Erythroblast (primary cell): ENCODE measurements at places on chromosomes 4 and X.

DNA sequence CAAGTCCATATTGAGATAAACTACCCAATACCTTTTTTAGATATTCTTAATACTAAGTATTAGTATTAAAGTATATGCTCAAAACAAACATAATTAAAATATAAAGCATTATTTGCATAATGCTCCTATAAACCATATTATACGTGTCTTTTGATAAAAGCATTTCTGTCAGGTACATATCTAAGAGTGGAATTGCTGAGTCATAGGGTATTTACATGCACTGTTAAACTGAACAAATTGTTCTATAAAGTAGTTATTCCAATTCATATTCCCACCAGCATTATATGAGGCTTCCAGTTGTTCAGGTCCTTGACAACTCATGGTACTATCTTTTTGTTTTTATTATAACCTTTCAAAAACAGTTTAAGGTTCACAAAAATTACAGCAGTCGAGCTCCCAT lies 114.2 kb downstream of the FGF16 start:
- no peak for DNase-seq

DNA sequence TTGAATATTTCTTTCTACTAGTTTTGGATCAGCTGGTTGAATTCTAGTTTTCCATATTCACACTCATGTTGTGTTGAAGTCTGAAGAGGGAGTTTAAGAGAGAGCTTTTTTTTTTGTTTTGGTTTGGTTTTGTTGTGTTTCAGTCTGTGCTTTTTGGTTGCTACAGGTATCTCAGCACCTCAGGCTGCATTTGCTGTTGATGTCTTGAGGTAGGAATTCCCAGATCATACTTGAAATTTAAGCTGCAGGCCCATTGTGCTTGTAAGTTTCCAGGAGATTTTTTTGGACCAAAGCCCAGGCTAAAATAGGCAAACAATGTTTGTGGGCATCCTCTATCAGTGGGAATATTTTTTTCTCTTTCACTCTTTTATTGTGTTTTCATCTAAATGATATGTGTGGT lies 190.2 kb upstream of the AGA start:
- DNase-seq: no peak

DNA sequence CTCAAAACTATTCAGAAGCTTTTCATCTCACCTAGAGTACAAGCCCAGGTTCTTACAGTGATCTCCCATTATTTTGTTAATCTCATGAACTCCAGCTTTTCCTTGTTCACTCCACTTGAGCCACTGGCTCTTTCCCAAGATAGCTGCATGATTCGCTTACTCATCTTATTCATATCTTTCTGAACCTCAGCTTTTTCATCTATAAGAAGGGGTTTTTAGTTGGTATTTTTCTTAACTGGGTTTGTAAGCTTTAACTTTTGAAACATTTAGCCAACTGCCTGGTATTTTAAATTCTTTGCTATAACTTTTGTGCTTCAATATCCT lies 24.0 kb downstream of the GIMD1 start:
- DNase-seq: no peak

- DNase-seq: no peak
Observed at GRCh38 chrX:114201622-114202021, 382.3 kb upstream of the HTR2C start.

DNA sequence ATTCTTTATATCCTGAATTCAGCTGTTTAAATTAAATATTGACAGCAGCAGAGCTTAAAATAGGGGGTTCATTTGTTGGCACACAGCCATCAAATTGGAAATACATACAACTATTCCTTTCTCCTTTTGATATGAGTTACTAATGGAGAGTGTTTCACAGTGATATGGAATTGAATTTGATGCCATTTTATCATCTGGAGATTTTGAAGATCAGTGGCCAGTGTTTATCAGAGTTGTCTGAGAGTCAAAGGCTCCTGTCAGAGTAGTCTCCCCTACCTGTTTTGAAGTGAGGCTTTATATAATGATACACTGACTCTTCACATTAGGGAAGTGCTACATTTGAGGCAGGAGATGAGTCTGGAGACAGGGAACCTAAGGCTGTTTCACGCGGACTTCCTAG lies 1286.3 kb downstream of the TECRL start:
- DNase-seq: no peak
